ENCODE measurements at places on chromosomes 1 and 21.

GRCh38 chr1:195530961-195531360, 1077.3 kb downstream of the KCNT2 start:
- no peak for DNase-seq

DNA sequence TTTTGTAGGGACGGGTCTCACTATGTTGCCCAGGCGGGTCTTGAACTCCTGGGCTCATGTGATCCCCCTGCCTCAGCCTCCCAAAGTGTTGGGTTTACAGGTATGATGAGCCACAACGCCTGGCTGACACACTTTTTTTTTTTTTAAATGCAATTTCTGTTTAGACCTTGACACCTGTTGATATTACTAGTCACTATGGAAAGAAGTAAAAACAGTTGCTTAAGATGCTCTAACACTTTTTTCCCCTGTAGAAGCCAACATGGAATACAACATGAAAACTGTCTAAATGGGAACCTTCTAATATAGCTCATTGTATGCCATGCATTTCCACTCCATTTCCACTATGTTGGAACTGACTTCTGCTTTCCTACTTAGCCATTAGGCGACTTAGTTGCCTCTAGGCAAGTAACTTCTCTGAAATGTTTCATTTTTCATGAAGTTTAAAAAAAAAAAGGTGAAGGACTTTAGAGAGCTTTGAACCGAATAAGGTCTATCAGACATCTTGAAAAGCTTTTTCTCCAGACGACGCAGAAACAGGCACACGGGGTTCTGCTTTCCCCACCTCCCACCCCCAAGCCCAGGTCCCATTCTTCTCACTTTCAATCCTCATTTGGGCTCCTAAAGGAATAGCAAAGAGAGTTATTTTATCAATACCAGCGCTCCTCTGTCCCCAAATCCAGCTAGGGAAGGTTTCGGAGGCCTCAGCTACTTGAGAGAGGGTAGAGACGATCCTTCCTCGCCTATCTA, 648 bp upstream of the DR1 start:
- no peak for DNase-seq

DNA sequence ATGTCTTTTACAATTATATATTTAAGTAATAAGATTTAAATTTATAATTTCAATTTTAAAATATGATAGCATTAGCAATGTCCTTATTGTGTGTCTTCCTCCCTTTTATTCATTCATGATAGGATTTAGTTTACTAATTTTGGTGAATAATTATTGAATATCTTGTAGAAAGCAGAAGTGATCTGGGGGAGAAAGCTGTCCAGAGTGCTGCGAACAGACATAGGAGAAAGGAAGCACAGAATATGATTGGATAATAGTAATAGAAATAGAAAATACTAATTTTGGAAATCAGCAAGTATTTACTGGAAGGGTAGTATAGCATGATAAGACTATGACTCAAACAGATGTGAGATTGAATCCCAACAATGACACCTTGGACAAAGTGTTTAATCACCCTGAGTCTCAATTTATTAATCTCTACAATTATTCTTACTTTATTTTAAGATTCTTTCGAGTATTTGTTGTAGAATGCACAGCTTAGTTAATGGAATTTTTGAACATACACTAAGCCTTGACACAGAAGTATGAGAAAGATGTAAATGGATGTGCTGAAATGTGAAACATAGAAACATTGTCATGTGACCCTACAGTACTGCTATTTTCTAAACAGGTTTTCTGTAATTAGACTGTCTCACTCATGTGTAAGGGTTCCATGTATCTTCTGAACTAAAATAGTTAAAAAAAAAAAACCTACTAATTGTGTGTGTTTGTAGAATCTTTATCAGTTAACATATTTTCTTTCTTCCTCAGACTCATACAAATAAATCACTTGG, 7.9 kb downstream of the SH3GLB1 start:
- DNase-seq = no peak

- no peak for DNase-seq
Observed at GRCh38 chr1:201096977-201097856, 15.0 kb downstream of the CACNA1S start.

GRCh38 chr1:109950038-109950437, 34.5 kb upstream of the AHCYL1 start:
- no peak for DNase-seq

DNA sequence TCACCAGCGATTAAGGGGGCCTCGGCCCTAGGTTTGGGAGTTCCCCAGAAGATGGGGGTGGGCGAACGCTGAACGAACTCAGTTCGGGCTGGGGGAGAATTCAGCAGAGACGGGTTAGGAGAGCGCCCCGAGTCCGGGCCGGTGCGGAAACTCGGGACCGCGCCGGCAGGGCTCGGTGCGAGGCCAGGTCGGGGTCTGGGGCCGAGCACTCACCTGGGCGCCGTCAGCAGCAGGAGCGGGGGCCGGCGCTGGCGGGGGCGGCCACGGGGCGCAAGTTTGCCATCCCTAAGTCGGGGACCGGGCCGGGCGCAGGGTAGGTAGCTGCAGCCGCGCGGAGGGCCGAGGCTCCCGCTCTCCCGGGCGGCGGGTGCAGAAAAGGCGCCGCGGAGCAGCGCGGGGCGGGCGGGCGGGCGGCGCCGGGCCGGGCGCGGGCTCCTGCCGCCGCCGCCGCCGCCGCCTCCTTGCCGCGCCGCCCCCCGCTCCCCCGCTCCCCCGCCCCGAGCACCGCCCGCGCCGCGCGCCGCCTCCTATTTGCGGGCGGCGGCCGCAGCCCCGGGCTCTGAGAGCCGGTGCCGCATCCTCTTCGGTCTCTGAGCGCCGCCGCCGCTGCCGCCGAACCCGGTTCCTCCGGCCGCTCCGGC, 349 bp downstream of the ADGRB2 start:
- no peak for DNase-seq

DNA sequence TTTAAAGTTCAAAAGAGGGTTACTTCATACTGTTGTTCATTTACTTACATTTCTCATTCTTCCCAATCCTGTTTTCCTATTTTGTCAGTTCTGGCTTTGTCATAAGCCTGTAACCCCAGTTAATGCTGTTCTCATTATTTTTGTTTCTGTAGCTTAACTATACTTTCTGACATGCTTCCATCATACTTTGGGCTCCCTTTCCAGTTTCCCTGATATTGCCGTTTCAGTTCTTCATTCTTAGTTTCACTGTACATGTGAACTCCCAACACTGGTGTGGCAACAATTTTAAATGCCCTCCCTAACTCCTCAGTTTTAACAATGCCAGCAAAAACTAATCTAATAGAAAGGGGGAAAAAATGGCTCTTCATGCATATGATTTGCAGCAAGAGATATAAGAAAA, 456.7 kb downstream of the LMO4 start:
- DNase-seq = no peak

DNA sequence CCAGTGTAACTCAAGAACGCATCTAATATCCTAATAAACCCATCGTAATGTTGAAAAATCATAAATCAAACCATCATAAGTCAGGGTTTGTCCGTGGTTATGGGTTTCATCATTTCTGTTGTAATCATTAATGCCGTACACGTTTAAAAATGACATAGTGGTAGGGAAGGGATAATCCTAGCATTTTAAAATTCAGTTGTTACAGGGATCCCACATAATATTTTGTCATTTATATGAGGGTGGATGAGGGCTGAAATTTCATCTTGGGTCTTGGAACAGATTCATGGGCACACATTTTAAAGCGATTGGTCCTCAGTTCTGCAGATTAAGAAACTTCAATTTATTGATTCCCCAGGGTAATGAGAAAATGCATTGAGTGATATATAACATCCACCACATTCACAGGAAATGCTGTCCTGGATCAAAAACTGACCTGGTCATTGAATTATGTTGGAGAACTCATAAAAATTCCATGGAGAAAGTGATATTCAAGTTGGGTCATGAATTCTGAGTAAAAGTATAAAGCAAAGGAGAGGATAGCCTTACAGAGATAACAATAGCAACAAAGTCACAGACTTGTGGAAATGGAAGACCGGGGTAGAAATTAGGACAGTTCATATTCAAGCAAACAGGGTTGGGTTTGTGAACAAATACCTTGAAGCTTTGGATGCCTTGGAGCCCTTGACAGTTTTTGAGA, 1527.3 kb upstream of the TPTE start:
- DNase-seq = no peak

All from caudate nucleus (tissue), 63 donors.